ENCODE measurements at places on chromosomes 2 and 18. TPM values are rescaled to one million over a fixed set of nuclear protein-coding genes. Genes with fewer than 3 reads are reported as not detected.
A peak's percentile ranks its signal among the peaks of the same experiment; 100 is the strongest.

- H3K27me3 ChIP-seq: no peaks in the 10 kb centered on the region
- no peaks in the 10 kb centered on the region for H3K4me1 ChIP-seq
- no peak for DNase-seq
These were observed 206.3 kb upstream of the GULP1 start for GRCh38 chr2:188085421-188085820.

- no peak overlapping the region for H3K27ac ChIP-seq
- no peaks in the 10 kb centered on the region for H3K36me3 ChIP-seq
- H3K27me3 ChIP-seq: no peaks in the 10 kb centered on the region
- no peaks in the 10 kb centered on the region for H3K4me1 ChIP-seq
These were observed 174.0 kb upstream of the SESTD1 start for GRCh38 chr2:179438654-179439053.

GRCh38 chr2:49005261-49005660 is 149.1 kb downstream of the FSHR start:
- no peak for DNase-seq
- no peaks in the 10 kb centered on the region for H3K36me3 ChIP-seq
- no peaks in the 10 kb centered on the region for H3K27me3 ChIP-seq
- no peak overlapping the region for H3K27ac ChIP-seq

ITGA4 gene
- total RNA-seq: 8.4 TPM

MAPK4 gene
- 1.5 TPM for total RNA-seq

ERFE gene
- not detected for total RNA-seq

SERPINB10 gene
- not detected for total RNA-seq

DNA sequence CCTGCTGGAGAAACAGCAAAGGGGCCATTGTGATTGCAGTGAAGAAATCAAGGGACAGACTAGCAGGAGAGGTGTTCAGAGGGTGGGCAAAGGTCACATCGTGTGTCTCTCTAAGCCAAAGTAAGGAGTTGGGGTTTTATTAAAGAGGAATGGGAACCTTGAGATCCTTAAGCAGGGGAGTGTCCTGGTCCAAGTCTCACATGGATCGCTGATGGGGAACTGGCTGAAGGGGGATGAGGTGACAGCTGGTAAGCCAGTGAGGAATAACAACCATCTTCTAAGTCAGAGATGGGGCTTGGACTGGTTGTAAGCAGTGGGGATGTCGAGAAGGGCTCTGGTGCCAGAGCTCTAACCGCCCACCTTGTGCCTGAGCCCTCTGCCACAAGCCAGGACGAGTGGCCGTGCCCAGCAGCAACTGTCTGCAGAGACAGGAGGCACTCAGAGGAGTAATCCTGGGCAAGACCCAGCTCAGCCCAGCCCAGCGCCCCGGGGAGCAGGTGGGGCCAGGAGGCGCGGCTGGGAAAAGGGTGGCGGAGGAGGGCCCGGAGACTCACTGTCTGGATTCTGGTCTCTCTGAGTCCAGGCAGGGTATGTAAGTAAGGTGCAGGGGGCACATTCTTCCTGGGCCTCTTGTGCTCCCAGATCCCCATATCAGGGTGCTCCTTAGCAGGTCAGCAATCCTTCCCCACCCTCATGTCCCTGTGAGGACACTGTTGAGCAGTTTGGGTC is 13.7 kb downstream of the WNT10A start:
- H3K36me3 ChIP-seq: no peaks in the 10 kb centered on the region
- DNase-seq: no peak
- no peak overlapping the region for H3K4me3 ChIP-seq
- peaks cover 64% of the 10 kb centered on the region for H3K27me3 ChIP-seq
- H3K27ac ChIP-seq: no peak overlapping the region

CFC1 gene
- not detected for total RNA-seq

- DNase-seq: no peak
- H3K4me3 ChIP-seq: no peak overlapping the region
- no peak overlapping the region for H3K27ac ChIP-seq
These were observed 22.9 kb upstream of the NCKAP5 start for GRCh38 chr2:133591164-133591563.

GRCh38 chr2:9715238-9715637 is 84.4 kb upstream of the YWHAQ start:
- H3K4me1 ChIP-seq: no peaks in the 10 kb centered on the region
- DNase-seq: no peak
- no peak overlapping the region for H3K27ac ChIP-seq
- no peaks in the 10 kb centered on the region for H3K27me3 ChIP-seq

DNA sequence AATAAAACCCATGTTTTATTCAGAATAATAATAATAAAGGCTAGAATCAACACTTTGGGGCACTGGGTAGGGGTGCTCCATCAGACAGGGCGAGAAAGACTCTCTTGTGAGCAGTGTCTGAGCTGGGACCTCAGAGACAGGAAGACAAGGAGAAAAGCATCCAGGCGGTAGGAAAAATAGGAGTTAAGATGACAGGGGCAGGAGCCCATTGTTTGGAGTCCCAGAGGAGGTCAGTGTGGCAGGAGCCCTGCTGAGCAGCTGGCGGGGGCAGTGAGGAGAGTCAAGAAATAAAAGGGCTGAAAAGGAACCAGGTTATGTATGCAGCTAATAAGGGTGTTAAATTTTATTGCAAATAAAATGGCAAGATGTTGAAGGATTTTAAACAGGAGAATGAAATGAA is 457.4 kb downstream of the FBXO15 start:
- H3K27ac ChIP-seq: no peak overlapping the region
- H3K4me1 ChIP-seq: no peaks in the 10 kb centered on the region
- no peaks in the 10 kb centered on the region for H3K36me3 ChIP-seq

GRCh38 chr2:49490710-49491109 is 336.4 kb upstream of the FSHR start:
- no peak overlapping the region for H3K4me3 ChIP-seq
- no peaks in the 10 kb centered on the region for H3K4me1 ChIP-seq
- DNase-seq: no peak
- no peaks in the 10 kb centered on the region for H3K27me3 ChIP-seq
- H3K27ac ChIP-seq: no peak overlapping the region

CRYGB gene
- total RNA-seq: not detected

- no peaks in the 10 kb centered on the region for H3K4me1 ChIP-seq
- no peaks in the 10 kb centered on the region for H3K36me3 ChIP-seq
- H3K27me3 ChIP-seq: no peaks in the 10 kb centered on the region
- DNase-seq: no peak
These were observed 162.4 kb downstream of the GALNT1 start for GRCh38 chr18:35743916-35744315.

DNA sequence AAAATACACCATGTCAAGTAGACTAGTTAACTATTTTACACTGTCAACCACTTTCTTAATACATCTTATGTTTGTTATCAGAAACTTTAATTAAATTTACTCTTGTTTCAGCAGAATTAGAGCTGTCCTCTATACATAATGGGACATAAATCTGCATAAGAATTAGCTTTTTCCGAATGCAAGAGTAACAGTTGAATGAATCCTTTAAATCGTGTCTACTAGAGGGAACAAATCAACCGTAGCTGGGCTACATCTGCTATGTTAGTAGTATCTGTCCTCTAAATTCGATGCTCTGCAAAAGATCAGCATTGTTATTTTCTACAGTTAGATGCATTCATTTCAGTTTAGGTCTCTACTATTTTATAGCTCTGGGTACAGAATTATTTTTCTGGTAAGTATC is 1090.6 kb downstream of the DPP10 start:
- no peak for DNase-seq
- no peak overlapping the region for H3K27ac ChIP-seq
- no peaks in the 10 kb centered on the region for H3K27me3 ChIP-seq
- no peaks in the 10 kb centered on the region for H3K4me1 ChIP-seq

GRCh38 chr2:170707821-170708795 is 7.0 kb upstream of the SP5 start:
- no peak overlapping the region for H3K4me3 ChIP-seq
- no peak overlapping the region for H3K27ac ChIP-seq
- H3K27me3 ChIP-seq: peaks cover 43% of the 10 kb centered on the region
- H3K36me3 ChIP-seq: no peaks in the 10 kb centered on the region

TDRD15 gene
- total RNA-seq: 0.30 TPM

DNA sequence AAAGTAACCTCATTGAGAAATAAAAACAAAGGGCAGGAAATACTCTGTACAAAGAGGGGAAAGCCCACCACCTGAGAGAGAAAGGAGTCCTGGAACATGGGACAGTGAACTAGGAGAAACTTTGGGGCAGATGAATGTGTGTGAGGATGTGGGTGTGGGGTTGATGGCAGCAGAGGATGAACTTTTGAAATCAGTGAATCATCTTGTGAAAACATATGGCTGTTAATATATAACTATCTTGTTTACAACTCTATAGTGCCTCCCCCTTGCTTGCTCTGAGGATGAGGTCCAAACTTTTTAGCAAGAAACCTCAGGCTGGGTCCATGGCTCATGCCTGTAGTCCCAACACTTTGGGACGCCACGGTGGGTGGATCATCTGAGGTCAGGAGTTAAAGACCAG is 171.8 kb upstream of the LHCGR start:
- H3K4me1 ChIP-seq: no peaks in the 10 kb centered on the region

DNA sequence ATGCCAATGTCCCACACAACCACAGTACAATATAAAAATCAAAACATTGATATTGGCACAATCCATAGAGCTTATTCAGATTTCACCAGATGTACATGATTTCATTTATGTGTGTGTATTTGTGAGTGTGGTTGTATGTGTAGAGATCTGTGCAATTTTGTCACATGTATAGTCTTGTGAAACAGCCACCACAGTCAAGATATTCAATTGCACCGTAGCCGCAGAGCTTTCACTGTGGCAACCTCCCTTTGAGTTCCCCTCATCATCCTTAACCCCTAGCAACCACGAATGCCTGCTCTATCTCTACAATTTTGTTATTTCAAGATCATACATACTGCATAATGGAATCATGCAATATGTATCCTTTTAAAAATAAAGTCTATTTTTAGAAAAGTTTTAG is 391.3 kb downstream of the SETBP1 start:
- no peak for DNase-seq
- no peak overlapping the region for H3K27ac ChIP-seq
- no peaks in the 10 kb centered on the region for H3K27me3 ChIP-seq
- H3K4me3 ChIP-seq: no peak overlapping the region
- no peaks in the 10 kb centered on the region for H3K36me3 ChIP-seq

- no peak overlapping the region for H3K27ac ChIP-seq
- no peak overlapping the region for H3K4me3 ChIP-seq
- no peaks in the 10 kb centered on the region for H3K27me3 ChIP-seq
- peaks cover 10% of the 10 kb centered on the region for H3K36me3 ChIP-seq
- H3K4me1 ChIP-seq: no peaks in the 10 kb centered on the region
These were observed 156.4 kb downstream of the SEPTIN10 start for GRCh38 chr2:109457366-109457765.

DNA sequence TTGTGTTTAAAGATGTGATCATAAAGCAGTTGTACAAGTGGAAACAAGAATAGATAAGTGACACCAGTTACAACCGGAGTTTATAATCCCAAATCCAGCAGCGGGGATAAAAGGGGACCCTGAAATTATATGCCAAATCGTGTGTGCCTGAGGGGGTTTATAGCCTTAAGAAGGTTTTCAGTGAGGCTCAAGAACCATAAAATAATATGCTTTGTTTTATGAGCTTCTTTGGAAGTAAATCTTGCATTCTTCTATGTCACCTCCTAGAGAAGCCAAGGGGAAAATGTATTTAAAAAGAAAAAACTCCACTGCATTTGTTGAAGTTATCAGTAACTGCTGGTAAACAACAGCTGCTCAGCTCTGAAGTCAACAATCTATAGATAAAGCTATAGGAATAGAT is 25.8 kb upstream of the MAP3K20 start:
- DNase-seq: no peak
- H3K27ac ChIP-seq: peak overlapping the region; percentile 74
- H3K4me3 ChIP-seq: no peak overlapping the region
- no peaks in the 10 kb centered on the region for H3K27me3 ChIP-seq
- H3K36me3 ChIP-seq: no peaks in the 10 kb centered on the region

DNA sequence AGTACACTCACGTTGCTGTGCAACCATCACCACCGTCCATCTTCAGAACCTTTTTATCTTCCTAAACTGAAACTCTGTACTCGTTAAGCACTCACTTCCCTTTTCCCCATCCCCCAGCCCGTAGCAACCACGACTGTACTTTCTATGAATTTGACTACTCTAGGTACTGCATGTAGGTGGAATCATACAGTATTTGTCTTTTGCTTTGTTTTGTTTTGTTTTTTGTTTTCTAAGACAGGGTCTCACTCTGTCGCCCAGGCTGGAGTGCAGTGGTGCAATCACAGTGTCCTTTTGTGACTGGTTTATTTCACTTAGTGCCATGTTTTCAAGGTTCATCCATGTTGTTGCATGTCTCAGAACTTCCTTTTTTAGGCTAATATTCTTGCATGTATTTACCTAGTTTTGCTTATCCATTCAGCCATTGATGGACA is 7.0 kb upstream of the TYMS start:
- no peaks in the 10 kb centered on the region for H3K36me3 ChIP-seq
- H3K27ac ChIP-seq: no peak overlapping the region
- H3K4me1 ChIP-seq: no peaks in the 10 kb centered on the region
- H3K27me3 ChIP-seq: peaks cover 27% of the 10 kb centered on the region

- H3K4me1 ChIP-seq: no peaks in the 10 kb centered on the region
- no peak overlapping the region for H3K27ac ChIP-seq
- no peaks in the 10 kb centered on the region for H3K27me3 ChIP-seq
- H3K36me3 ChIP-seq: no peaks in the 10 kb centered on the region
- no peak for DNase-seq
These were observed 109.7 kb upstream of the DDX18 start for GRCh38 chr2:117704818-117705217.

CCDC85A gene
- 12.2 TPM for total RNA-seq

GRCh38 chr18:44824884-44825283 is 144.2 kb downstream of the SETBP1 start:
- H3K36me3 ChIP-seq: no peaks in the 10 kb centered on the region
- H3K27me3 ChIP-seq: no peaks in the 10 kb centered on the region
- H3K27ac ChIP-seq: no peak overlapping the region
- no peaks in the 10 kb centered on the region for H3K4me1 ChIP-seq
- no peak overlapping the region for H3K4me3 ChIP-seq
- no peak for DNase-seq

Data from tibial nerve (tissue), 4 donors.